ENCODE measurements at places on chromosomes 3 and 15.

DNA sequence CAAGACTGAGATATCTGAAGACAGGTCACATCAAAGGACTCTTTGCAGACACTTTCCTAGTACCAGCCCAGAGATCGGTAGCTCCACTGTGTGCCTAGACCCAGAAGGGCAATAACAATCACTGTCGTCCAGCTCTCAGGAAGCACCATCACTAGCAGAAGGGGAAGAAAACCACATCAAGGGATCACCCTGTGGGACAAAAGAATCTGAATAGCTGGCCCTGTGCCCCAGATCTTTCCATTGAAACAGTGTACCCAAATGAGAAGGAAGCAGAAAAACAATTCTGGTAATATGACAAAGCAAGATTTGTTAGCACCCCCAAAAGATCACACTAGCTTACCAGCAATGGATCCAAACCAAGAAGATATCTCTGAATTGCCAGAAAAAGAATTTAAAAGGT lies 404.4 kb upstream of the NECTIN3 start:
- DNase-seq, result no peak

DNA sequence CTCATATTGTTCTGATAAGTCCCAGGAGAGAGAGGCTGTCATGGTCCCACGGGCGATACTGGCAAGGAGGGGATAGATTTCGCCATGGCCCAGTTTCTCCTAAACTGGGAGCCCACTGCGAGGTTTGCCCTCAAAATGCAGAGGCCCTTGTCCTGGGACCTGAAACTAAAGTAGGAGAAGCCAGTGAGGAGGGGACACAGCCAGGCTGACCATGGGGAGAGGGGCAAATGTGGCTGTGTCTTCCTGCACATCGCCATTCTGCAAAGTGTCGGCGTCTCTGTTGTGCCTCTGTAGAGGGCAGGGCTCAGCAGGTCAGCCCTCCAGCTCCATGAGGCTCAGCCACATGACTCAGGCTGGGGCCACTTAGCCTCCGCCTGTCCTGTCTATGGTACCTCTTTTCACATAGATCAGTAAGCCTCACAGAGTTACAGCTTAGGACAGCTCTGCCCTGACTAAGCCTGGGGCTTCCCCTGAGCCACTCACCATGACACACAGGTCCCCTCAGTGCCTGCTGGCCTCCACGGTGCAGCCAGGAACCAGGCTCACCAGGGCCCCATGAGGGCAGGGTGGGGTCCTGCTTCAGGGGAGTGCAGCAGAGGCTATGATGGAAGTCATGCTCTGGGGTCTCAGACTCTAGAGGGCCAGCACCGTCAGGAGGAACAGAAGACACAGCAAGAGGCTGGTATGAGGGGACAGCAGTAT lies 28.6 kb upstream of the PLXNA1 start:
- no peak for DNase-seq

GRCh38 chr15:64279131-64279530 lies 76.8 kb downstream of the CSNK1G1 start:
- DNase-seq, result no peak

DNA sequence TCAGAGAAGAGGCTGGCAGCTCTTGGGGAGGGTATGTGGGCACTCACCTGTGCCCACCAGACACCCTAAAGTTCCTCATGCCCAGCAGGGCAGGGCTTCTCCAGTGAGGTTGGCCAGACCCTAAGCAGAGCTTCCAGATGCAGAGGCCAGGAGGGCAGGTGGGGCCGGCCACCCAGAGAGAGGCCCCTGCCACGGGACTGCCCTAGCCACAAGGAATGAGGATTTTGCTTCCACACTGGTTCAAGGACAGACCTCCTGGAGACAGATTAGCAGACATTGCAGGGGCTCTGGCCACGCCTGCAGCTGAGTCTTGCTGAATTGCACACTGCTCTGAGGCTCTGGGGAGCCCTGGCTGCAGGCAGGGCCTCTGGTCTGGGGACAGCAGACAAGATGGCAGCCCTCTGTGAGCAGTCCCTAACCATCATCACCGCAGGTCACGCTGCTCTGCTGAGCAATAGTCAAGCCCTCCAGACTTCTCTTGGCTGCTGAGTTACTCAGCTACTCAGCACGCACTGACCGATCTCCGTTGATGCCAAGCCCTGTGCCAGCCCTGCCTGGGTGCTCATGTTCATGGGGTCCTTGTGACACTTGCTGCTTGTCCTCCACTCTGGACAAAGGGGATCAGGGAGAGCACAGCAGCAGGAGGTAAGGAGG lies 117.4 kb upstream of the ABHD17C start:
- DNase-seq, result no peak

DNA sequence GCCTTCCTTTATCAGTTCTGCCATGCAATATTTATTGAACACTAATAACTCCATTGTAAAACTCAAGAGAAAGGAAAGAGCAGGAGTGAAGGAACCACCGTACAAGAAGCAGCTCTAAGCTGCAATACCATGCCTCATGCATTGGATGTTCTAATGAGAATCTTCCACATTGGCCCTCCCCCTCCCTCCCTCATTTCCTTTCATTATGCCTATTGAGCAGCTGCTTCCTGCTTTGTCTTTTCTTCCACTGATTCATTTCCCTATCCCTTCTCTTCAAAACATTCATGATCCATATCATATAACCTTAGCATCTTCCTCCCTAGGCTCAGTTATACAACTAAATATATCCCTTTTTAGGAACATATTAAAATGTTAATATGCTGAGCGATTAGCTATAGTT lies 698.7 kb upstream of the GOLIM4 start:
- no peak for DNase-seq

DNA sequence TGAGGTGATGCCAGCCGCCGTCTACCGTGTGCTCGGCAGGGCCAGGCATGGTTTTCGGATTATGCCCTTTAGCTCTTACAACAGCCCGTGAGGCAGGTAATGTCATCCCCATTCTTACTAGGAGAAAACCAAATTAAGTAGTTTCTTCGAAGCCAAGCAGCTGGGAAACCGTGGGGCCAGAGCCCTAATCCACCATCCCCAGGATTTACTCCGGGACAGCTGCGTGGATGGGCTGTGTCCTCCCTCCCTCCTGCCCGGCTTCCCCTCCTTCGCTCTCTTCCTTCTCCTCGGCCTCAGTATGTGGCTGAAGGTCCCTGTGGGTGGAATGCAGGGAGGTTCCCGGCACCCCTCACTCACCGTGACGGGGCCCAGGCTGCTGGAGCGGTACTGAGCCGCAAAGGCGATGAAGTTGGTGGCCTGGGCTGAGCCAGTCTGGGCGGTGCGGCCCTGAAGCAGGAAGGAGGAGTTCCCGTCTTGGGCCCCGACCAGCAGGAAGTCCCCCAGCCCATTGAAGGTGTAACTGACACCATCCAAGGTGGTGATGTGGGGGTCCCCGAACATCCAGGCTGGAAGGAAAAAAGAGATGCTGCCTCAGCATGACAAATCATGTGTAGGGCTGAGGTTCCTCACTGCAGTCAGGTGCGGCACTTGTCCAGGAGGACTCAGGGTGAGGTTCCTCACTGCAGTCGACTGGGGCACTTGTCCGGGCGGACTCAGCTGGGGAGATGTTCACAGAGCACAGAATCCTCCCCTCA lies 42.5 kb downstream of the MUC20 start:
- no peak for DNase-seq

- no peak for DNase-seq
Observed at GRCh38 chr3:71134521-71134920, 449.0 kb downstream of the FOXP1 start.

GRCh38 chr15:88615303-88616107 lies 5.6 kb upstream of the AEN start:
- DNase-seq, result no peak

- DNase-seq, result no peak
Observed at GRCh38 chr3:117130222-117130621, 420.6 kb downstream of the TUSC7 start.

DNA sequence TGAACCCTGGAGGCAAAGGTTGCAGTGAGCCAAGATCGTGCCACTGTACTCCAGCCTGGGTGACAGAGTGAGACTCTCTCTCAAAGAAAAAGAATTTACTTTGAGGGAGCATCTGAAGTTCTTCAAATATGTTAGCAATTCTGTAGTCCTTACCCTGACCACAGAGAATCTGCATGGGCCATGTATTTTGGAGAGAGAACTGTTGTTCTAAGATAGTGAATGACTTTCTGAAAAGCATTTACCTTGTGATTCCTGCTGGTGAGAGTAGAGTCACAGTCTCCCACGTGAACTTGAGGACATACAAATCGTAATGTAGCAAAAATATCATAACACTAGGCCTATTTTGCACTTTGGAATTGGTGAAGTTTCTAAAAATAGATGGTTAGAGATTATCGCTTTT lies 3.9 kb downstream of the BRK1 start:
- DNase-seq, result no peak

DNA sequence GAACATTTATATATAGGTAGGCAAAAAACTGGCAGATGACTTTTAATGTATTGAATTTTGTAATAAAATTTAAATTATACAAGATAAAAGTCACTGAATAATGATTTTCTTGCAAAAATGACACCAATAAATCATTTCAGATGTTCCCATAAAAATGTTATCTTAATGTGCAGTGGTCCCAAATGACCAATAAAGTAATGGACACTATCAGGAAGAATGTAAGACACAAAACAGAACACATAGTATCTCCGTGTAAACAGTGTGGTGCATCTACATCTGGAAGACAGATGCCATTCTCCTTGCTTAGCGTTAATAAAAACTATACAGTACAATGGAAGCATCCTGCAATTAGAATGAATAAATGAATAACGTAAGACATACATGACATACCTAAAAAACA lies 41.5 kb downstream of the FGF7 start:
- DNase-seq, result no peak

DNA sequence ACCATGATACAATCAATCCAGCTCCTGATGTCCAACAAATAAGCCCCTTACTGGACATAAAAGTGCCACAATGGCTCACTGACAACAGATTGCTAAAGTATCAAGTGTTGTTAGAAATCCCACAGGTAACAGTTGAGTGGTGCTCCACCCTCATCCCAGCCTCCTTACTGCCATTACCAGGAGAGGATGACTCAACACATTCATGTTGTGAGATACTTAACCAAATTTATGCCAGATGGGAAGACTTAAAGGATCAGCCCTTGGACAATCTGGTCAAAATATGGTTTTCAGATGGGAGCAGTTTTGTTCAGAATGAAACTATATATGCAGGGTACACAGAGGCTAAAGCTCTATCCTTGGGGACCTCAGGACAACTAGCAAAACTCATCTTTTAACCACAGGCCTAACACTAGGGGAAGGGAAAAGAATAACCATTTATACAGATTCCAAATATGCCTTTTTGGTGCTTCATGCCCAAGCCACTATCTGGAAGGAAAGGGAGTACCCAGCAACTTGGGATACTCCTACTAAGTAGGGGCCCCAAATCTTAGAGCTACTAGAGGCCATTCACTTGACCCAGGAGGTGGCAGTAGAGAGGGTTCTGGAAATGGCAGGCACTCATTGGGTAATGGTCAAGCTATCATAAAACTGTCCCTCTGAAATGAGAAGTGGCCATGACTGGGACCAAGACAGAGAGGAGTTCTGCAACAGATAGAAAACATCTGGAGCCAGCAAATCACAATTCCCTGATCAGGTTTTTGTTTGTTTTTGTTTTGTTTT lies 6.9 kb upstream of the ZNF662 start:
- no peak for DNase-seq

DNA sequence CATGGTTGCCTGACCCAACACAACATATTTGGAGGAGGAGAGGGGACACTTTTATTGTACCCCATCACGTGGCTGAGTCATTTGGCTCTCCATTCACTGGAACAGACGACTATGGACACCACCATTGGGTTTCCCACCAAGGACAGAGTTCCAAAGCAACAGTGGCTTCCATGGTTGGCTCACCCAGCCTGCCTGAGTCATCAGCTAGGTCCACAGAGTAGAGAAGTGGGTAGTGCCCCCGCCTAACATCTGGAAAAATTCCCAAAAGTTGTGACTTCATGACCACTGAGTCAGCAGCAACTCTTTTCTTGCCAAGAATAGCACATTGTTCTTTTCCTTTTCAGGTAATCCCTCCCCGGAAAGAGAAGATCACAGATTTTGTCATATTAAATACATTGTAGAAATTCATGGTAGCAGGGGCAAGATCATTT lies 3.0 kb upstream of the PPP1R2 start:
- DNase-seq, result peak; percentile 73

DNA sequence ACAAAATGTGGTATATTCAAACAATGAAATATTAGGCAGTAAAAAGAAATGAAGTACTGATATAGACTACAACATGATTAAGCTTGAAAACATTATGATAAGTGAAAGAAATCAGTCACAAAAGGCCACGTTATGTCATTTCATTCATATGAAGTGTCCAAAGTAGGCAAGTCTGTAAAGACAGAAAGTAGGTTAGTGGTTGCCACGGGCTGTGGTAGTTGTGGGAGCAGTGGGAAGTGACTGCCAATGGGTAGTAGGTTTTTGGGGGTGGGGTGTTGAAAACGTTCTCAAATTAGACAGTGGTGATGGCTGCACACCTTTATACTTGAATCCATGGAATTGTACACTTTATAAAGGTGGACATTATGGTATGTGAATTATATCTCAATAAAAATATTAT lies 12.1 kb downstream of the GALNT15 start:
- no peak for DNase-seq

DNA sequence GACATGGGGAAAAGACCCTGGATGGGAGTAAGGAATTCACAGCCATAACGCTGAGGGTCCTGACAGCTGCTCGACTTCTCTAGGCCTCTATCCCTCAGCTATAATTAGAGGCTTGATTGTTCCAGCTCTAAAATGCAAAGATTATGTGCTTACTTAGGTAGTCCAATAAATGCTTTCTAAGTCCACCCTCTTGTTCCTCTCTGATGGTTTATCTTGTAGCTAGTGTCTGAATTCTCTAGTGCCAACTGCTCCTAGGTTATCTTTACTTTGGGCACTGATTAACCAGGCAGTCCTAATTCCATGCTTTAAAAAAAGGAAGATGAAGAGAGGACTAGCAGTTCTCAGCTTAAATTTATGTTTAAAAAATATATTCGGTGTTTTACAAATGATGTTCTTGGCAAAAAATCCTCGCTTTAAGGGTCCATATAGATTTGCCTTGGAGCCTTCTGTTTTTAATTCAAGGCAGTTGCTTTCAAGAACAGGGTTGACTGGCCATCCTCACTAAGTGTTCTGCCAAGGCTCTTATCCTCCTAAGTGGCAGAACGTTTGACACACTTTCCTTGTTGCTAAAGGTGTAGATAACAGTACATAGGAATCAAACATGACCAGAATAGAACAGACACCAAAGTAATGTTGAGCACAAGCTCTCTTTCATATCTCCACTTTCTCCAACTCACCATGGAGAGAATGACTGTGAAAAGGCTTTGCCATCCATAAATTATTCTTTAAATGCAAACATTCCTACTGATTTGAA lies 60.6 kb downstream of the THRB start:
- DNase-seq, result no peak

Data from brain microvascular endothelial cell (primary cell).